IPS DF 6.9 (cell line): ENCODE measurements at places on chromosomes 2 and 18.

DNA sequence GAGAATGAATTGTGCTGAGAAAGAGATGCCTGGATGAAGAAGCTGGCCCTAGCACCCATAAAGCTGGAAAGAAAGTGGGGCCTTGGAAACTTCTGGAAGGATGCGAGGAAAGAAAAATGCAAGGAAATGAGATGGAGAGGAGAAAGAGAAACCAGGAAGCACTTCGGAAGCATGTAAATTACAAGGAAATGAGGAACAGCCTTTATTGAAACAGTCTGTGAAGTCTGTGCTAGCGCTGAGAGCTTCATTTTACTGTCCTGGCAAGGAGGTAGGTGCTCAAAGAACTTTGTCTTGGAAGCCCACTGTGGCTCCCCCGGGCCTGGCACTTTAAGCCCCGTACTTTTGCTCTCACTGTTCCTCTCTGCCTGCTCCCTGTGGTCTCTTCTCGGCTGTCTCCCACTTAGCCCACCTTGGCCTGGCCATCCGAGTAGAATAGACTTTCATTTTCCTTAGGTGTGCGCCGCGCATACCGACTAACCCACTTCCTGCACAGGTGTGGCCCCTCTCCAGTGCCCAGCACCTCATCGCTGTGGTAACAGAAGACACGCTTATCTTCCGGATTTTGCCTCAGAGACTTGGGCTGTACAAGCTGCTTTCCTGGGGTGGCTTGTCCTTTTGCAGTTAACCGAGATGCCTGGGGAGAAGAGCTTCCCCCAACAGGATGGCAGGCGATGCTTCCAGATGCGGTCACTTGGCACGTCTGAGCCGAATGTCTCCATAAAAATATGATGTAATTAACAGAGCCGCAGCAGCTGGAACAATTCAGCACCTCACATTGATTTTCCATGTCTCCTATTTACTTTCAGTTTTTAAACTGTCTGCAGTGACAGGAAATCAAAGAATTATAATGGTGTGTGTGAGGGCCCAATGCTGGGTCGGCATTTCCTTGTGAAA is 199.6 kb downstream of the HRH4 start:
- H3K4me3 ChIP-seq, result no peak overlapping the region
- no peak for DNase-seq
- no peaks in the 10 kb centered on the region; the same call in 1 of the 2 replicates for H3K4me1 ChIP-seq
- no peak overlapping the region for H3K27ac ChIP-seq

- DNase-seq, result no peak
- no peak overlapping the region for H3K27ac ChIP-seq
- H3K4me1 ChIP-seq, result no peaks in the 10 kb centered on the region
- no peak overlapping the region for H3K4me3 ChIP-seq
- H3K36me3 ChIP-seq, result no peaks in the 10 kb centered on the region
- H3K27me3 ChIP-seq, result no peaks in the 10 kb centered on the region
Observed at GRCh38 chr18:58128381-58129374, 84.7 kb downstream of the NEDD4L start.

GRCh38 chr2:63792530-63792929 is 49.2 kb upstream of the UGP2 start:
- no peaks in the 10 kb centered on the region for H3K36me3 ChIP-seq
- H3K27me3 ChIP-seq, result no peaks in the 10 kb centered on the region
- no peak overlapping the region for H3K27ac ChIP-seq
- no peak overlapping the region for H3K4me3 ChIP-seq
- DNase-seq, result no peak
- H3K4me1 ChIP-seq, result no peaks in the 10 kb centered on the region

DNA sequence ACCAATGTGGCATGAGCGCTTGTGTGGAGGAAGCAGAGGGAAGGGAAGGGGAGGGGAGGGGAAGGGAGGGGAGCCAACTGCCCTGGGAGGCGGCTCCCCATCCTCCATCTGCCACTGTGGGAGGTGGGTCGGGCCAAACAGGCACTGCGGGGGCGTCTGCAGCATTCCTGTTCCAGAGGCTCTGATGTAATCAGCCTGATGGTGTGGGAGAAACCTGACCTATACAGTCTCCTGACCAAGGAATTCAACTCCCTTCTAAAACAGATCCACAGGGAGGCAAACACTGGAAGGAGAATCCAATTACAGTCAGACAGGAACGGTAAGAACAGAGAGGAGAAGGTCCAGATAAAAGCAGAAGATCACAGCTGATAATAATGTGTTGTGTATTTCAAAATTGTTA is 88.8 kb downstream of the CD8B2 start:
- H3K27ac ChIP-seq, result no peak overlapping the region
- H3K27me3 ChIP-seq, result no peaks in the 10 kb centered on the region
- H3K4me3 ChIP-seq, result no peak overlapping the region
- no peak for DNase-seq
- no peaks in the 10 kb centered on the region for H3K4me1 ChIP-seq

GRCh38 chr2:160308476-160308875 is 108.4 kb upstream of the ITGB6 start:
- no peak overlapping the region for H3K27ac ChIP-seq
- no peak for DNase-seq
- no peaks in the 10 kb centered on the region for H3K36me3 ChIP-seq
- H3K4me3 ChIP-seq, result no peak overlapping the region

- H3K27ac ChIP-seq, result no peak overlapping the region
- no peaks in the 10 kb centered on the region for H3K36me3 ChIP-seq
- peaks cover 1% of the 10 kb centered on the region; the same call in 1 of the 2 replicates for H3K4me1 ChIP-seq
- H3K27me3 ChIP-seq, result peaks cover 22% of the 10 kb centered on the region; the same call in 1 of the 2 replicates
- DNase-seq, result no peak
Observed at GRCh38 chr18:31046916-31047315, 4.4 kb upstream of the DSC3 start.

GRCh38 chr2:48204750-48205136 is 298.4 kb upstream of the FBXO11 start:
- H3K4me3 ChIP-seq, result no peak overlapping the region
- no peak overlapping the region for H3K27ac ChIP-seq
- H3K36me3 ChIP-seq, result no peaks in the 10 kb centered on the region
- peaks cover 7% of the 10 kb centered on the region for H3K4me1 ChIP-seq
- DNase-seq, result no peak

DNA sequence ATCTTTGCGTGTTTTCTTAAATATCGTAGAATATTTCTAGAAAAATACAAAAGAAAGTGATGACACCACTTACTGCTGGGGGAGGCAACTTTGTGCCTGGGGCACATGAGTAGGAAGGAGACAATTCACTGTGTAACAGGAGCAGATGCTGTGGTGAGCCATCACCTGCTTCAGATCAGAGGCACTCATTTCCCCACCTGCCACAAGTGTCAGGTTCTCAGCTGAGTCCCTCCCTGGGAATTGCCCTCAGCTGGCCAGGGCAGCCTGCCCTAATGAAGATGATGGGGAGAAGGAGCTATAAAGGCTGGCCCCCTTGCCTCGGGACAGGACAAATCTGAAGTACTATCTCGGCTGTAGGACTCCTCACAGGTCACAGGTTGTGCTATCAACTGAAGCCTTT is 322.8 kb downstream of the STK39 start:
- peaks cover 2% of the 10 kb centered on the region; the same call in 1 of the 2 replicates for H3K4me1 ChIP-seq
- H3K27me3 ChIP-seq, result no peaks in the 10 kb centered on the region
- H3K27ac ChIP-seq, result no peak overlapping the region
- H3K4me3 ChIP-seq, result no peak overlapping the region
- H3K36me3 ChIP-seq, result no peaks in the 10 kb centered on the region

DNA sequence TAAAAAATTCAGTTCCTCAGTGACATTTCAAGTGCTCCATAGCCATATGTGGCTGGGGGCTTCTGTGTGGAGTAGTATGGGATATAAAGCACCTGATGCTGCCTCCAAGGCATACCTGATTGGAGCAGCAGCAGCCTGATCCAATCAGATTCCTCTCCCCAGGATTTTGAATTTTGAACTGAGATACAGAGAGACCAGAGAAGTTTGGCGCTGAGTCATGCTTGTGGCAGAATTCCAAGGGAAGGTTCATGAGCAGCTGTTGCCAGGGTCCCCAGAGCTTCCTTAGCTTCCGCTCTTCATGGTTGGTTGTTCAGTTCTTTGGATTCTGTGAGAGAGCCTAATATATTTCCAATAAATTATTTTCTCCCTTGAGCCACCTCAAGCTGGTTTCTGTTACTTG is 29.0 kb upstream of the CFAP36 start:
- no peaks in the 10 kb centered on the region for H3K4me1 ChIP-seq
- no peak overlapping the region for H3K27ac ChIP-seq
- DNase-seq, result no peak
- no peaks in the 10 kb centered on the region for H3K27me3 ChIP-seq

DNA sequence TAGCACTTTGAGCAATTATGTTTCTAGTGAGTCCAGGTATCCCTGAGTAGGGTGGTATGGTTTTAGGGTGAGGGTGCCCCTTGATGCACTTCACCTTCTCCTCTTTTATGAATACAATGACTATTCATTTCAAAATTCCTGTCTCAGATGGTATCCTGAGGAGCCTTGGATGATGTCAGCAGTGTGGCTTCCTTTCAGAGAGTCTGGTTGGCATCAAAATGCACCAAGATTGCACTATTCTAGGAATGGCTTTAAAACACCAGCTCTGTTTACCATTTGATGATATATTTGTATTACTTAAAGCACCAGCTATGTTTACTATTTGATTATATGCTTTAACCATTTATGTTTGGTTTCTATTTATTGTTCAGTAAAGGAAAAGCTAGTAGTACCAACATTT is 141.0 kb downstream of the FMNL2 start:
- no peaks in the 10 kb centered on the region for H3K4me1 ChIP-seq
- H3K27me3 ChIP-seq, result no peaks in the 10 kb centered on the region
- DNase-seq, result no peak
- no peaks in the 10 kb centered on the region for H3K36me3 ChIP-seq
- H3K27ac ChIP-seq, result no peak overlapping the region

DNA sequence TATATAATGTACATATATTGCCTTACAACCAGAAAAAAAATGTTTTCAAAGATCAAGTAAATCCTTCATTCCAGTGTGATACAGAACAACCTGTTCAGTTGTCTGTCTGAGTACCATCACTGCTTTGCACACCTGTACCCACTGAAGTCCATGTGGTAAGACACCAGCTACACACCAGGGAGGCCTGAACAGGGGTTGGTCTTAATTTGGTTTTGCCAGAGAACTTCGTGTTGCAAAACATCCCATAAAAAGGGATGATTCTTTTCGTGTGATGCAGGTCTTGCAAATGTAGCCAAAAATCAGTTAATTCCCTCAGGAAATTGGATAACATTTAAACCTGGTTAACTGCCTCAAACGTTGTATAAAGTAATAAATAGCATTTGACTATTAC is 73.7 kb upstream of the SLC1A4 start:
- H3K27me3 ChIP-seq, result no peaks in the 10 kb centered on the region
- H3K36me3 ChIP-seq, result no peaks in the 10 kb centered on the region
- H3K27ac ChIP-seq, result no peak overlapping the region
- no peak overlapping the region for H3K4me3 ChIP-seq
- peaks cover 6% of the 10 kb centered on the region; the same call in 1 of the 2 replicates for H3K4me1 ChIP-seq

- no peak for DNase-seq
- no peak overlapping the region for H3K4me3 ChIP-seq
- no peak overlapping the region for H3K27ac ChIP-seq
- no peaks in the 10 kb centered on the region for H3K27me3 ChIP-seq
- H3K36me3 ChIP-seq, result no peaks in the 10 kb centered on the region
Observed at GRCh38 chr2:47041891-47042684, 113.0 kb downstream of the STPG4 start.

DNA sequence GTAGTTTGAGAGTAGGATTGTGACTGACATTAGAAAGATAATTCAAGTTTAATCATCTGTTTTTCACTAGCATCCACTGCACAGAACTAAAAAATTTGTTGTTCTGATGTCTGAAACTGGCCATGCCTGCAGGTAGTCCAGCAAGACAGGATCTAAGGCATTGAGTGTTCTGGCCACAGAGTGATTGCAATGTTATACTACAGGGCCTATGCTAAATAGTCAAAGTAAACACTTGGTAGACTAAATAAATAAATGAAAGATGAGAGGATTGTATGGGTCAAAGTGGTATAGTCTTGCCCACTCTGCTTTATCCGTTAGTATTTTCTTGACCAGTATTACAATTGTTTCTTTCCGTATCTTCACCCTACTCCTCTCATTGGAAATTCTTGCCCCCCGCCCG is 27.6 kb upstream of the FANCL start:
- DNase-seq, result no peak
- H3K36me3 ChIP-seq, result no peaks in the 10 kb centered on the region
- H3K4me3 ChIP-seq, result no peak overlapping the region
